ENCODE measurements at places on chromosomes 5 and 9. TPM values are rescaled to one million over a fixed set of nuclear protein-coding genes. Genes with fewer than 3 reads are reported as not detected.

Gene UBE2QL1
- 2.5 TPM for total RNA-seq

Gene SNCB
- total RNA-seq, result not detected

DNA sequence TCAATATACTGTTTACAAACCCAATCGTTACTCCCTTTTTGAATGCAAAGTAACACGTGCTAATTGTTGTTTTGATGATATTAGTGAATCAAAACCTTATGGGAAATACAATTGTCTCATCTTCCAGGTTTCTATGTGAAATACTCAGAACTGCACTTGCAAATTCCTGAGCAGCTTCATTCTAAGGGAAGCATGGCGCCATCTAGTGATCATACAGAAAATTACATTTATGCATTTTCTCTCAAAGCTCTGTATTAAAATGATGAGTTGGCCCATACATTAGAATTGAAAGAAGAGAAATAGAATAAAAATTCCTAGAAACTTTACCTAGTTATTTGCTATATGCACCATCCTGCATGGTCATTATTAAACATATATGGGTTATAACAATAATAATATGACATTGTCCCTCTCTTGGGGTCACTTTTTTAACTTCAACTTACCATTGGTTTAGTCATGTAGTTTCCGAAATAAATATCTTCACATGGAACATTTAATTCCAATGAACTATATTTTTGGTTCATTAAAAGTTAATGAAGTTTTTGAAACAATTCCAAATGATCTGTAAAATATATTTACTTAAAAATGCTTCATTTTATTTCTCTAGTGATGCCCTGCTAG is 220.0 kb downstream of the PDE4D start:
- H3K27me3 ChIP-seq, result no peaks in the 10 kb centered on the region
- H3K27ac ChIP-seq, result no peak overlapping the region
- DNase-seq, result no peak
- no peaks in the 10 kb centered on the region for H3K4me1 ChIP-seq
- H3K4me3 ChIP-seq, result no peak overlapping the region

DNA sequence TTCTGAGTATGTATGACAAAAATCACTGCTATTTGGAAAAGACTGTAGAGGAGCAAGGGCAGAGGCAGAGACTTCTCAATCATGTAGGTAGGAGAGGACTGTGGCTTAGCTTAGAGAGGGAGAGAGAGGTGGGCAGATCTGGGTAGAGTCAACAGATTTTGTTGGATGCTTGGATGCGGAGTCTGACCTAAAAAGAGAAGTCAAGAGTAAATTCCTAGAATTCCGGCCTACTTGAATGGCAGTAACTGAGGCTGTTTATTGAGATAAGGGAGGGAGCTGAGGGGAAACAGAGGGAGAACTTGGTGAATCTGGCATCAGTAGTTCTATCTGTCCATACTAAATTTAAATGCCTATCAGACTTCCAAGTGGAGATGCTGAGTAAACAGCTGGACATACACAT is 2.4 kb downstream of the TICAM2 start:
- H3K27me3 ChIP-seq, result no peaks in the 10 kb centered on the region
- DNase-seq, result no peak
- H3K4me1 ChIP-seq, result peaks cover 44% of the 10 kb centered on the region
- no peaks in the 10 kb centered on the region for H3K36me3 ChIP-seq

DNA sequence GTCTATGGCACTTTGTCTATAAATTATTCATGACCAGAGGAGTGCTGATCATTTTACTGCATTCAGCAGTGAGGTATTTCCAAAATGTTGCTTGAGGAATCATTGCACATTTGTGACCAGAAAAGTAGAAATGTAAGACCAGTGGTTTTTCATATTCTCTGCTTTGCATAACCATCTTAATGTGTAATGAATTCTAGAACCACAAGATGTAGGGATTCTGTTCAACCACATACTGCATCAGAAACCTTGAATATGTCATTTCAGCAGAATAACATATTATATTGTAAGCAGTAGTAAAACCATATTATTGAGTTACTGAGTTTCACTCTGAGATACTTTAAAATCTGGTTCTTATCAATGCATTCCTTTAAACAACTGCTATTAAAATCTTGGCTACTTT is 1243.4 kb downstream of the MAT2B start:
- no peaks in the 10 kb centered on the region for H3K36me3 ChIP-seq
- no peak overlapping the region for H3K4me3 ChIP-seq
- no peaks in the 10 kb centered on the region for H3K27me3 ChIP-seq
- no peak overlapping the region for H3K27ac ChIP-seq
- no peaks in the 10 kb centered on the region for H3K4me1 ChIP-seq

Data from vagina (tissue), 2 donors.